ENCODE measurements at places on chromosomes 13 and 19.

- no peak for DNase-seq
Measured at GRCh38 chr13:95708391-95708774, 31.4 kb downstream of the DNAJC3 start.

- DNase-seq, result no peak
Measured at GRCh38 chr13:40379794-40380578, 286.5 kb downstream of the FOXO1 start.

- no peak for DNase-seq
Measured at GRCh38 chr19:50639121-50640112, at the start of gene SYT3. SYT3 (minus strand) TSS chr19:50639881; CDS start chr19:50637411, 2,470 bp downstream.

DNA sequence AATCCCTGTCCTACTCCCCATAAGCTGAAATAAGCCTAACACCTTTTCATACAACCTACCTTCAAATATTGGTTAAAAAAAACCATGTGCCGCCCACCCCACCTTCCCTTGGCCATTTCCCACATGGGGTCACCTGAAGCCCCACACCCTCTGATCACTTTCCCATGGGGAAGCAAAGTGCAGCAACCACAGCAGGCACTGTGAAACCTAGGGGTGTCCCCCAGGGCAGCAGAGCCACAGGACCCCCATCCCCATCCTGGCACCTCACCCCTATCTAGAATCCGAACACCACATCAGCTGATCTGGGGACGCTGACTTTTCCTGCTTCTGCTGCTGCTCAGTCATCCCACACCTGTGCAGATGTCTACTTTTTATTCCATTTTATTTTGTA is 19.9 kb downstream of the CEACAM21 start:
- DNase-seq, result no peak

DNA sequence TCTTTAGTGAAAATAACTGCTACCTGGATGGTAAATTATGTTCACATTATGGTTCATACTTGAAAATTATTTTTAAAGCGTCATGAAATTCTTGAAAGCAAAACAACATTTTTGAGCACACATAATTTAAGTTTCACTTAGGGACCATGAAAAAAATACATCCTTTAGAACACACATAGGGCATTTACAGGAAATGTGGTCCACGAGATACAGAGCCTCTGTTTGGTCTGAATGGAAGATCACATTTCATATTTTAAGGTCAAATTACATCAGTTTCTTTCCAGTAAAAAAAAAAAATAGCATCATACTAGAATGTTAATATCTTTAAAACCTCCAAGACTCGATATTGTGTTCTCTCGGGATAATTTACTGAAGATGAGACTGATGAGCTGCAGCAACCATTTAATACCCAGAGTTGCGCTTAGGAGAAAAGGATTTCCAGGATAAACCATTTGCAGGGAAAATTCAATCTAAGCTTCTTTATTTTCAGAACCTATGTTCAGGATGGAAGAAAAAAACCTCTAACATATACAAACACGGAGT is 720.7 kb downstream of the DIAPH3 start:
- no peak for DNase-seq

DNA sequence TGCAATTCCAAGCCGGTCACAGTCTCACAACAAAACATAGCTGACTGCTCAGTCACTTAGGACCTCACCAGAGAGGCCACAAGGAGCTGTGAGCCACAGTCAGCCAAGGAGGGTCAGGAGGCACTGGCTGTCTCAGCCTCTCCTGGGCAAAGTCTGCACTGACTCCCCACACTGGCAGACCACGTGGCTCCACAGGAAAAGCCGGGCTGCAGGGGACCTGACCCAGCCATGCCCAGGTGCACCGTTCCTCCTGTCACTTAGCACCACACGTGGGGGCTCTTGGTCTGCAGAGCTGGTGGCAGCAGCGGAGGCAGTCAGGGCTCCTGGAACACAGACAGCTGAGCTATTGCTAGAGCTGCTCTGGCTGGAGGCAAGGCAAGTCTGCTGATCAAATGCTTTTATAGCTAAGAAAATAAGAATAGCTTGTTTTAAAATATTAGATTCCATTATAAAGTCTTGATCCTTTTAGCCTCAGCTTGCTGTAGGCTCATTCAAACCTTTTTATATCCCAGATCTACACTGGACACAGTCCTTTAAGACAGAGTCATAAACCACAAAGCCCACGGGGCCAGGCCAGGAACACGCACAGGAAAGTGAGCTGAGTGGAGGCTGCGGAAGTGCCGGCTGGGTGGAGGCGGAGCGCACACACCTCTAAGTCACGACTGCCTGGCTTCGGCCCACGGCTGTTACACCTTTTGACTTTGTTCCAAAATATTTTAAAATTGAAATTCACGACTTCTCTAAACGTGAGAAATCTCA is 744.1 kb downstream of the UQCRFS1 start:
- DNase-seq, result no peak

All from NCI-H2081 treated with DMSO at 0.1 percent for 48 hours (cell line).